Right forelimb (tissue), 1 donor: ENCODE measurements at places on chromosomes 13 and 19.

GRCh38 chr19:47723581-47723940 lies 10.3 kb downstream of the EHD2 start:
- no peak for DNase-seq

- DNase-seq: no peak
Measured at GRCh38 chr19:54937926-54938325, 9.4 kb downstream of the NLRP7 start.

- no peak for DNase-seq
Measured at GRCh38 chr13:108496362-108497210, 132.8 kb upstream of the MYO16 start.

DNA sequence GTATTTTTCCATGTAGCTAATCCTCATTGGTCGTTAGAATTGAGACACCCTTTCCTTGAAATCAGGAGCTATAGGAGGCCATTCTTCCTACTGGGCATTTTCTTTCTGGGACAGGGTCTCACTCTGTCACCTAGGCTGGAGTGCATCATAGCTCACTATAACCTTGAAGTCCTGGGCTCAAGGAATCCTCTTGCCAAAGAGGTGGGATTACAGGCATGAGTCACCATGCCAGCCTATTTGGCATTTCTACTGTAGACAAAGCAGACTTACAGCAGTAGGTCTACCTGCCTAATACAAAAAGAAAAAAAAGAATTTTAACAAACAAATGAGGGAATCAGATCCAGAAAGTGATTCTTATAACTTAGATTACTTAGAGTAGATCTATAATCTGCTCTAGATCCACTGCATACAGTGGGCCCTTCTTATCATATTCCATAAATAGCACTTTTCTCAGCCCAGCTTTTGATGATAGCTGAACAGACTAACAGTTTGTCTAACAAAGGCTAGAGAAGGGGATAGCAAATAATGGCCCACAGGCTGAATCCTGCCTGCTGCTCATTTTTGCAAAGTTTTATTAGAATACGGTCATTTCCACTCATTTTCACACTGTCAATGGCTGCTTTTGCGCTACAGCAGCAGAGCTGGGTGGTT lies 36.7 kb upstream of the USPL1 start:
- no peak for DNase-seq

DNA sequence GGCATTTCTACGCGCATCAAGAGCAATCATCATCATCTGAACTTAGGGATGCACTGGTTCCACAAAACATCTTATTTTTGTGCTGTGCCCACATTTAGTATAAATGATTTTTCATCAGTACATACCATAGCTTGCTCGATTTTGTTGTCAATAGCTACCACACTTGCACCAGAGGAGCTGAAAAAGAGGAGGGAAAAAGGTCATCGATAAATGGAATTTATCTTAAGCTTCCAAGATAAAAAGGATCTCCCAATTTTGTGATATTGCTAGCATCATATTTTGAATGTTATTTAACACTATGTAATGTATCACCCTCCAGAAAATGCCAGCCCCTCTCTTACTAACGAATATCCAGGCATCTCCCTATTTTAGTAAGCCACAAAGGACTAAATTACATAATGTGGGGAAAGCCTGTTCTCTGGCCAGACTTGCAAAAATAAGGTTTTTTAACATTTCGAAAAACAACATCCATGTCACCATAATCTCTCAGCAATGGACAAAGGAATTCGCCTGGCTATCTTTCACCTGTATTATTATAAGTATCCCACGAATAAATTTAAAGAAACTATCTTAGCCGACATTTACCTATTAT lies 62.4 kb downstream of the SERP2 start:
- DNase-seq: no peak

- no peak for DNase-seq
Measured at GRCh38 chr13:21058361-21058760, 3.0 kb downstream of the LATS2 start.

DNA sequence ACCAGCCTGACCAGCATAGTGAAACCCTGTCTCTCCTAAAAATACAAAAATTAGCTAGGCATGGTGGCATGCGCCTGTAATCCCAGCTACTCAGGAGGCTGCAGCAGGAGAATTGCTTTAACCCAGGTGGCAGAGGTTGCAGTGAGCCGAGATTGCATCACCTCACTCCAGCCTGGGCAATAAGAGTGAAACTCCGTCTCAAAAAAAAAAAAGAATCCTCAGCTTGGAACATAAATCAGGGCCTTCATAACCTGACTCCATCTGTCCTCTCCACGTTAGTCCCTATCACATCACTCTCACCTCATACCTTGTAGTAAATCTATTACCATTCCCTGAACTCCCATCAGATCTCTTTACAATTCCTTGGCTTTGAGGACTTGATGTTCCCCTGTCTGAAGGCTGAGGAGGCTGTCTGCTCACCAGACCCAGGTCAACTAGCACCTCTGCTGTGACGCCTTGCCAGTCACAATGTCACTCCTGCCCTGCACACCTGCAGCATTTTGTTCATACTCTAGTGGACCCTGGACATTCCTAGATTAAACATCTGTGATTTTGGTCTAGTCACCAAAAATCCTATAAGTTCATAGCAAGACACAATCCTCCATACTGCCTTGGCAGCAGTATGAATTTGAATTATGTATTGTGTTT lies 15.9 kb downstream of the LHFPL6 start:
- DNase-seq: no peak
